ENCODE measurements at places on chromosomes 2 and 18.

DNA sequence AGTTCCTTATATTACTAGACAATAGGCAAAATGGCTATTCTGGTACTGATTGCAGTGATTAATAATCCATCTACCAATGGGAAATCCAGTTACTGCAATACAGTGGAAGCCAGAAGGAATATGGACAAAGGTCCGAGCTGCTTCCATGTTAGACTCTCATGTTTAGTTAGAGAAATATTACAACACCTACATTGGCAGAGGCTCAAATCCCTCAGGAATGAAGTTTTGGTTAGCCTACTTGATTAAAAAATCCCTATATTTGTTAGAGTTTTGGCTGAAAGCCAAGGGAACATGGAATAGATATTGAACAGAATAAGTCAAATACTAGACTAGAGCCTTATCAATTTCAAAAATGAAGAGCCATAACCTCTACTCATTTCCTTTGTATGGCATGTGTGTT is 48.5 kb downstream of the ARL6IP6 start:
- DNase-seq: peak; percentile 29

GRCh38 chr2:2703172-2703571 is 372.1 kb upstream of the MYT1L start:
- DNase-seq: no peak

GRCh38 chr2:127859712-127860085 is 1.7 kb upstream of the POLR2D start:
- DNase-seq: no peak

- no peak for DNase-seq
These were observed 1.1 kb upstream of the IMP4 start for GRCh38 chr2:130341562-130342019.

DNA sequence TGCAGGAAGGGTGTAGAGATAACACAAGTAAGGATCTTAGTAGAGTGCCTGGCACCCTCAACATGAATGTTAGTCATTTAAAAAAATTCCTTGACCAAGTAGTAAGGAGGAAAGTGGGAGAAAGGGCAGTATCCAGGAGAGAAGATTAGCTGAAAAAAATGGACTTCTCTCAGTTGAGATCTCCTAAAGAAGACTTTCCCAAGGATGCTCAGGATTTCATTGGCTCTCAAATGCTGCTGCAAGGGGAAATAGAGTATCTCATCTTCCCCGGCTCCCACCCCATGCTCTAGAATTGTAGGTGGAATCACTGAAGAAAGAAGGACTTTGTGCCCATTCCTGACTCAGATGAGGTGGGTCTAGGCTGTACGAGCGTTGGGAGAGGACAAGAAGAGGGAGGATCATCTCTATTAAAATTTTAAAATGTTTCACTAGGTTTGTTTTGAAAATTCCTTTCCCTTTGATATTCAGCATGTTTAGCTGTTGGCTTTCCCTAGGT is 231.1 kb downstream of the MYCN start:
- no peak for DNase-seq

DNA sequence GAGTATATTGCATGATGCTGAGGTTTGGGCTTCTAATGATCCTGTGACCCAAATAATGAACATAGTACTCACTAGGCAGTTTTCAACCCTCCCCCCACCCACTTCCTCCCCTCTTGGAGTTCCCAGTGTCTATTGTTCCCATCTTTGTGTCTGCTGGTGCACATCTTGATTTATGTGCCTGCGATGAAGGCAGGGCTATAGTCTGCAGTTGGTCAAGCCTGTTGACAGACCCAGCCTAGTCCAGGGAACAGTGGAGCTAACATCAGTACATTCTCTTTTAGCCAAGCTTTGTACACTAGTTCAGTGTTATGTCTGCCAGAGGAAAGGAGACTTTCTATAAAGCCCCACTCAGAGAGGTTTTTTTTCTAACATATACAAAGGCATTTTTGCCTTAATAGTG is 287.6 kb downstream of the CPS1 start:
- DNase-seq: no peak

- no peak for DNase-seq
These were observed 35.7 kb downstream of the STEAP3 start for GRCh38 chr2:119259296-119259860.

GRCh38 chr2:197274349-197274748 is 36.2 kb downstream of the ANKRD44 start:
- no peak for DNase-seq

DNA sequence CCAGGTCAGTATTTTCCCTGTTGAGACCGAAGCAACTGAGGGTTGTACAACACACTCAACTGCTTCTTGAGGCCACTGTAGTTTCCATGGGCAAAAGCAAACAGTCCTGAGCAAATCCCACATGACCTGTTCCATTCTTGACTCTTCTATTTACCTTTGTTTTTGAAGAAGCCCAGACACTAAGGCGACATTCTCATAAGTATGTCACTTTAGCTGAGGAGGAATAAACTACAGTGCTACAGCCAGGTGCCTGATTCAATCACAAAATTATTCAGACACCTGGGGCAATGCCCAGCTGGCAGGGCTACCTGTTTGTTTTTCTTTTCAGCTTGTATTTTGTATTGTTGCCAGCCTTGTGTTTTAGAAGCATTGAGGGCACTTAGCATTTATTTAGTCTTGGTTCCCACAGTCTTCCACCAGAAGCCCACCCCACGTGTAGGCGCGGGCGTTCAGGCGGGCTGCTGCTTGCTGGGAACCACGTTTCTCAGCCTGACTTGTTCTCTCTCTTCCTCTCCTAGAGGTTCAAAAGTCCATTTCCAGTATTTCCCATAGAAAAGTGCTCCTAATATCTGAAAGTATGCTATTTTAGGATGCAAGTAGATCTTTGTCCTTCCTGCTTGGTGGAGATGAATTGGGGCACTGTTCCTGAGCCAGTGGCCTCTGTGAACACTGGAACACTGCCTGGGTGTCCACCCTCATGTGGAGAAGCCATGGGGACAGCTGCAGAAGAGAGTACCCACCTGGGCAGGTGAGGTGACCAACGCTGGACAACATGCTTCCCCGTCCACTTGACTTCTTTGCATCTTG is 99.0 kb upstream of the COPS8 start:
- no peak for DNase-seq

DNA sequence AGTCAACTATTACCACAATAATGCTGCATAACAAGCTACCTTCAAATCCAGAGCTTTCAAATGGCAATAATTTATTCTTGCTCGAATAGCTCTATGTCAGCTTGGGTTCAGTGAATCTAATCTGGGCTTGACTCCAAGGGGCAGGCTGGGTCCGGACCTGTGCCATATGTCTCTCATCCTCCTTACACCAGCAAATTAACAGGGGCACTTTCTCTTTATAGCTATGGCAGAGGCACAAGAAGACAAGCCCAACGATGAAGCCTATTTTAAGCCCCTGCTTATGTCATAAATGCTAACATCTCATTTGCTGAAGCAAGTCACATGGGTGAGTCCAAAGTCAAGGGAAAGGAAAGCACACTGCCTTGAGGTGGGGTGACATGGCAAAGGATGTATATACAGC is 13.3 kb upstream of the ZNF521 start:
- no peak for DNase-seq

- DNase-seq: peak; percentile 60
These were observed 92.0 kb upstream of the GULP1 start for GRCh38 chr2:188199716-188200128.

GRCh38 chr2:230865307-230865765 is 594 bp downstream of the ITM2C start:
- DNase-seq: no peak

- DNase-seq: no peak
These were observed 63.0 kb upstream of the CCBE1 start for GRCh38 chr18:59760212-59760611.

GRCh38 chr2:113284476-113284875 is 5.8 kb upstream of the PAX8 start:
- DNase-seq: no peak

DNA sequence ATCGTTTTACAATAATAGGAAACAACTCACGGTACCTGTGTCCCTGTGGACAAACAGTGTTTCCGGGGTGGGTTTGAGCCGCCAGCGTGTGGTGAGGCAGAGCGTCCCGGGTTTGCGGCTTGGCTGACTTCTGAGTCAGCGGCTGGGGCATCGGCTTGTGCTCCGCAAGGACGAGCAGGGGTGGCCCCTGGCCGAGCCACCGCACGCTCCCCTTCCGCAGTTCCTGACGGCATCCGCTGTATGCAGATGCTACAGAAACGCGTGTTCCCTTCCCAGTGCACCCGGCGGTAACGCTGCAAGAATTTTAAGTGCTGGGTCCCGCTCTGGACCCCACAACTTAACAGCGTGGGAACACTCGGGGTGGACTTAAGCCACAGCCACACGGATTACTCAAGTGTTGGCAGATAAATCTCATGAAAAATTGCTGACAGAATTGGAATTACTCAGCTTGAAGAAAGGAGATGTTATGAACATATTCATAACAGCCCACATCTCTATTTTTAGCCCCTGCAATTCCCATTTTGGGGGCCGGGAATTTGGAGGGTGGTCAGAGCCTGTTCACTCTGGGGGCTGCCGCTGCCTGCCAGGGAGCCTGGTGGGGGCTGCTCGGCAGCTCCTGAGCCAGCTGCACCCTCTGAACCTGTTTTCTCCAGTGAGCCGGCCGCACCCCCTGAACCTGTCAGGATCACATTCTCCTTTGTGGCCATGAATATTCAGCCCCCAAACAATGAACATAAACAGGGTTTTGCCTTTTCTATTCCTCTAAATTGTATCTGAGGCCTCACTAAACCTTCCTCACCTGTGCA is 12.6 kb upstream of the KCNG2 start:
- DNase-seq: no peak

- no peak for DNase-seq
These were observed 16.1 kb downstream of the ST3GAL5 start for GRCh38 chr2:85872536-85873161.

All from AG04450 (cell line).